Stimulated activated CD8-positive, alpha-beta memory T cell treated with anti-CD3 and anti-CD28 coated beads, Interleukin-12 subunit alpha, Interleukin-12 subunit beta, amount 100 ng/mL, for 4 hours (primary cell): ENCODE measurements at places on chromosomes 2 and 18.

DNA sequence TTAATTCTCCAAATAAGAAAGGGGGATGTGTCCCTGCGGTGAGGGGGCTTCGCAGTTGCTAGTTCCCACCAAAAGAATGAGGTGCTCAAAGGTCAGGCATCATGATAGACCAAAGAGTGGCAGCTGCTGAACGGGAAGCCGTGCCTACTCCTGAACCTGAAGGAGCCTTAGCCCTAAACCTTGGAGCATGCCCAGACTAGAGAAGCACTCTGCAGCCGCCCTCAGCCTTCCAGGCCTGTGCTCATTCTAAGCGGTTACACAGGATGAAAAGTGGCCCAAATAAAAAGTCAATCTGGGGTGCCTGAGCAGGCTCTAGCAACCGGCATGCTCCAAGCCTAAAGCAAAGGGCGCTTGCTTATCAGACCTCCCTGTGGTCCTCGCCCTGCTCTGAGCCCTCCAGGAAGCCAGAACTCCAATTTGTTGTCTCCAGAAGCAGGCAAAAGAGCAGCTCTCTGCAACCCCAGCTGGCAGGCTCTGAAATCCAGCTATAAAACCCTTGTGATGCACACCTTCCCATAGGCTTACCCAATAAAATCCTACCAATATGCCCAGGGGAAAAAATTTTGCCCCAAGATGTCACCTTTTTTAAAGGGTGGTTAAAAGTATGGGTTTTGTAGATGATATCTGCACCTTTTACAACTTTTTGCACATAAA is 17.5 kb downstream of the UXS1 start:
- no peak for DNase-seq

- DNase-seq, result no peak
These were observed 206.1 kb downstream of the GULP1 start for GRCh38 chr2:188497726-188498125.

DNA sequence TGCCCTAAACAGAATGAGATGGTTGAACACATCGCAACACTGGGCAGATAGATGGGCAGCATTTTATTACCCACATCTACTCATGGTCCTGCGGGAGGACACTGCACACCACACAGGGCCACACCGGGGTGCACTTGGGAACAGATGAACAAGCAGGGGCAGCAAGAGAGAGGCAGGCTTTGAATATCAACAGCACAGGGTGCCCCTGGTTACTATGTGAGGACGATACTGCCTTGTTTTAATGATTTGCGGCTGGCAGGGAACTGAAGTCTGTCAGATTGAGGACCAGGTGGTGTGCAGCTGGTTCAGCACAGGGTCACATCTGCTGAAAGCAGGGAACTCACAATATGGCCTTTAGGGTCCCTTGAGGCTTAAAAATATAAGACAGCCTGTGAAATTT is 195.7 kb downstream of the PIEZO2 start:
- no peak for DNase-seq

- DNase-seq, result no peak
These were observed at the start of gene LYPD6B for GRCh38 chr2:149038442-149039212. LYPD6B (plus strand) TSS chr2:149038699; CDS start chr2:149130949, 92,250 bp downstream.

DNA sequence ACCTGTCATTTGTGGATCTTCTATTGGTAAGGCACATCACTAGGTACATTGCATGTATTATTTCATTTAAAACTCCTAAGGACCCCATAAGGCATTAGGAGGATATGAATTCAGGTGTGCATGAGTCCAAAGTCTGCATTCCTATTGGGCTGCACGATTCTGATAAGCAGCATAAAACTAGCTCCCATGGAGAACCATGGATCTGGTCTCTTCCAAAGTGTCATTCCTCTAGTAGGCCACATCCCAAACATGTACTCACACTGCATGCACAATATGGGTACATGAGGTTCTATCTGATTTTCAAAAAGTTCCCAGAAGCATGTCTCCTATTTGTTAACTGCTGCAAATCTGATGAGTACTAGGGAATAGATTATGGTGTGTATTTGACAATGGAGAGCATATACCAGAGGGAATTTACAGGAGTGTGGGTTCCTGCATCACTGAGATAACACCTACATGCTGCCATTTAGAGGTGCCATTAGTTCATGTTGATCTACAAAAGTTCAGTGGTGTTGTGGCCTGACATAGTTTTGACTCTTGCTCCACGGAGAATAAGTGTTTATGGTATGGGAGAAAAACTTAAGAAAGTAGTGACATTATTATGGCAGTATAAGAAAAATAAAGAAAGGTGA is 11.3 kb downstream of the CYTIP start:
- DNase-seq, result no peak

DNA sequence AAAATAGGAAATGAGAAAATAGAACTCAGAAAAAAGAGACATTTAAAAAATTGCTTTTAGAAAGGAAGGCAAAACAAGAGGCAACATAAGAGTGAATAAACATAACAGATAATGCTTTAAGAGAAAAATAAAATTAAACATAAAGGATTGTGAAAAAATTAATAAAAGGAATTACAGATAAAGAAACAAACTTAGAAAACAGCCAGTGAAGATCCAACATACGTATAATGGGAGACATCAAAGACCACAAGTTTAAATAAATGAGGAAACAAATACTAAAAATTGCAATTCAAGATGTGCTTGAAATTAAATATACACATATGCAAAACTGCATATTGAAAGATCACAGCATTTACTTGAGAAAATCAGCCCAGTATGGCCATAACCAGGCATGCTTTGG is 448.9 kb downstream of the NBAS start:
- DNase-seq, result no peak

GRCh38 chr2:8229546-8229986 is 452.3 kb upstream of the ID2 start:
- peak; percentile 29 for DNase-seq

- DNase-seq, result no peak
These were observed 208.3 kb downstream of the PIK3C3 start for GRCh38 chr18:42163321-42163720.

DNA sequence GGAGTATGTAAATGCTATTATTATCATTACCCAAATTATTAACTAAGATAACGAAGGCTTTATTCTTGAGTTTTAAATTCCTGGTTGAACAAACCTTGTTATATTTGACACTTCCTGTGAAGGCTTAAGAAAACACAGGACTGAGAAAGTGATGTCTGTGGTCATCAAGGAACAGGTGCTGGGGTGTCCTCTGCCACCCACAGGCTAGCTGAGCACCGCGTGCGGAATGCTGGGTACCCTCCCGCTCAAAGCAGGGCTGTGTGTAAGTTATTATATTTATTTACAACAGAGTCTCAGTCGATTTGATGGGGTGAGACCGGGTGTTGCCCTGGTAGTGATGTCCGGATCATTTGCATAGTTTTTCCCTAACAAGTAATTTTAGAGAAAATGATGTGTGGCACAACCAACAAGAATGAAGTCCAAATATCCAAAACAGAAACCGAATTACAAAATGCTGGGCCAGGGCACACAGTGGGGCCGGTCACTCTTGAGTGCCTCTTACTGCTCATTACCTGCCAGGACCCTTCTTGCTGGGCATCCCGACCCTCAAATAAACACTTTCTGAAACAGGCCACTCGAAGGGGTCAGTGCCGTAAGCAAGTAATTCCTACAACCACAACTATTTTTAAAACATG is 49.2 kb downstream of the TMEM18 start:
- DNase-seq, result no peak
